CD8-positive, alpha-beta memory T cell (primary cell): ENCODE measurements at places on chromosomes 5 and 9.

- no peak for DNase-seq
Observed at GRCh38 chr5:127906562-127907204, 176.9 kb upstream of the SLC12A2 start.

GRCh38 chr5:96626956-96627355 is 35.2 kb upstream of the CAST start:
- DNase-seq, result no peak

- no peak for DNase-seq
Observed at GRCh38 chr5:141834331-141834730, 43.9 kb downstream of the PCDH1 start.

DNA sequence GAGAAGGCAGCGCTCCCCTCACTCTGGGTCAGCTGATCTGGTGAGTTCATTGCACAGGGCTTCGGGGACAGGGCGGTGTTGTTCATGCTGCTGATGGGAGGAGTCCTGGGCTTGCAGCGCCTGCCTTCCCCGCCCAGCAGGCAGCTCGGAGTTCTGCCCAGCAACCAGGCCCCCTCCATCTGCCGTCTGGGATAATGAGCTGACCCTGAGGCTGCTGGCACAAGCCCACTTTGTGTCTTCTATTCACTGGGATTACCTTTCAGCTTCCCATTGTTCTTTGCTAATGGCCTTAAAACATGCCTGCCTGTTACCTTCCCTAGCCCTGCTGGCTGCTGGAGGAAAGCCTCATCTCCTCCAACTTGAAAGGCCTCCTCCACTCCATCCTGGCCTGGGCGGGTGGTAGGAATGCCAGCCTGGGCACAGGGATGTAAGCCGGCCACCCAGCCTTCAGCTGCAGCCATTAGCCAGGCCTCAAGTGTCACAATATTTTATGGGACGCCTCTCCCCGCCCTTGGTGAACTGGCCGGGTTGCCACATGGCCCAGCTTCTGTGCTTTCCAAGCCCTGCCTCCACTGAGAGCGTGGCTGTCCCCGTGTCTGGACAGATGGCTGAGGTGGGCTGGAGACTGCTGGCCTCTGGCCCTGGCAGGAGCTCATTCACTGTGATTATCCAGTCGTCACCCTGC is 70.4 kb downstream of the GADD45G start:
- DNase-seq, result no peak

DNA sequence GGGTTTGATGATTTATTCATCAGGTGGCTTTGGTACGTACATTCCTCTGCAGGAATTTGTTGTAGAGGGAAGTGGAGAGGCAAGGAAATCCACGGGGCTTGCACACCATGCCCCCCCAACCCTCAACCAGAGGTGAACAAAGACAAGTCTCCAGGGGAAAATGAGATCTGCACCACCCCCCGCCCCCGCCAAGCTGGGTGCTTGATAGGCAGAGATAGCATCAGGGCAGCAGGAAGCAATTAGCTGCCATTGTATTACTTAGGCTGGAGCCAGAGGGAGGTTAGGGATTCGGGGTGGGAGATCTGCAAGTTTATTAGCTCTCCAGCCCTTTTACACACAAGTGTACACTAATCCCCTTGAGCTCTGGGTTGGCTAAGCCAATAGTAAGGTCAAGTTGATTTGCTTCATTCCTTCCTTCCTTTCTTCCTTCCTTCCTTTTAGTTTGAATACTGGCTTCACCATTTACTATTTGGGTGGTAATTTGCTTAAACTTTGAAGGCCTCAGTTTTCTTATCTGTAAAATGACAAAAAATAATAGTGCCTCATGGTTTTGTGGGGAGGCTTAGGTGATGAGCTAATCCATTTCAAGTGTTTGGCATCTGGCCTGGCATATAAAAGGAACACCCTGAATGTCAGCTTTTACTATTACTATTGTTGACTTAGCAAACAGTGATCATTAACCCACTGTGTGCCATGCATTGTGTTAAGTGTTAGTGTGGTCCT is 34.1 kb downstream of the SPRY4 start:
- peak; percentile 15 for DNase-seq

- DNase-seq, result no peak
Observed at GRCh38 chr5:87195616-87196015, 72.1 kb upstream of the RASA1 start.

DNA sequence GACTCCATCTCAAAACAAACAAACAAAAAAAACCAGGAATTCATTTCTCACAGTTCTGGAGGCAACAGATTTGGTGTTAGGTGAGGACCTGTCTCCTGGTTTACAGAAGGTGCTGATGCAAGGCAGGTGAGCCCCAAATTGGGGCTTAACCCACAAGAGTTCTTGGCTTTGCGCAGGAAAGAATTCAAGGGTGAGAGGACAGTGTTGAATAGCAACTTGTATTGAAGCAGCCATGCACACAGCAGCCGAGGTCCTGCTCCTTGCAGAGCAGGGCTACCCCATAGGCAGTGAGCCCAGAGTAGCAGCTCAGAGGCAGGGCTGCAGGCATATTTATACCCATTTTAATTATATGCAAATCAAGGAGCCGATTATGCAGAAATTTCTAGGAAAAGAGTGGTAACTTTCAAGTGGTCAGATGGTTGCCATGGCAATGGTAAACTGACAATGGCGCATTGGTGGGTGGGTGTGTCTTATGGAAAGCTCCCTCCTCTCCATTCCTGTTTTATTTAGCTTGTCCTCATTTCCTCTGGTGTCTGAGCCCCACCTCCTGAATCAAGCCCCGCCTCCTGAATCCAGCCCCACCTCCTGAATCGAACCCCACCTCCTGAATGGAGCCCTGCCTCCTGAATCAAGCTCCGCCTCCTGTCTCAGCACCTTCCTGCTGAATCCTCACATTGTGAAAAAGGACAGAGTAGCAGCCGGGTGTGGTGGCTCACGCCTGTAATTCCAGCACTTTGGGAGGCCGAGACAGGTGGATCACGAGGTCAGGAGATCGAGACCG is 34.5 kb upstream of the COL5A1 start:
- DNase-seq, result no peak

DNA sequence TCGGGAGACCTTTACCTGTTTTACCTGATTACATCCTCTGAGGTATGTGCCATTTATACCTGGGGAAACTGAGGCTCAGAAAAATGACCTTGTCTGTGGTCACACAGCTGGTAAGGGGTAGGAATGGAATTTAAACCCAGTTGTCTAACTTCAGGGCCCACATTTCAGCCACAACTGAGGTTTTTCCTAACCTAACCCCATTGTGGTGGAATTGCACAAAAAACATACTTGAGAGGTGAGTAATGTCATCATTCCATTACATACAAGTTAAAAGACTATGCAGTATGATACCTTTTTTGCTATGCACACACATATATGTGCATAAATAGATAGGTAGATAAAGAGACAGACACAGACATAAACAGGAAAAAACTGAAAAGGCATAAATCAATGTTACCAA is 14.1 kb downstream of the FGF1 start:
- no peak for DNase-seq

- no peak for DNase-seq
Observed at GRCh38 chr5:143040622-143041021, 270.4 kb downstream of the ARHGAP26 start.

DNA sequence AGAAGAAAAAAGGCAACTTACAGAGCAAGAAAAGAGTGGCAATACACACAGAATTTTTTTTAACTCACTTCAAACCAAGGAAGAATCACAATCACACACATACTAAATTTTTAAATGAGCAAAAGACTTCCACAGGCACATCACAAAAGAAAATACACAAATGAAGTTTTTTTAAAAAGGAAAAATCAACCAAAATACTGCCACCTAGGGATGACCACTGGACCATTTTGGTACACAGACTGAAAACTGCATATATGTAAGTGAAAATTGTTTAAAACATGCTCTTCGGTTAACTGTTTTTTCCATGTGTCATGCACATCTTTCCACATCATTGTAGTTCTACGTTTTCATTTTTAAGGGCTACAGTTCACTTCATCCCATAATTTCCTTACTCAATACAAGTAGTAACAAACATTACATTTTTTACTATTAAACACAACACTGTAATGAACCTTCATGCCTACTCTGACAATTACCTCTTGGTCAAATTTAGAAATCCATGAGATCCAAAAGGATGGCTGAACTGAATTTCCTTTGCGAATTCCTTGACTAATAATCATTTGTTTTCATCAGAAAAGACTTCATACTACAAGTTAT is 79.0 kb downstream of the FBXW11 start:
- no peak for DNase-seq

GRCh38 chr5:3262451-3262850 is 333.2 kb upstream of the IRX1 start:
- no peak for DNase-seq

GRCh38 chr5:167771571-167771970 is 519.9 kb upstream of the WWC1 start:
- DNase-seq, result no peak

GRCh38 chr9:18761742-18762300 is 271.2 kb downstream of the SAXO1 start:
- DNase-seq, result no peak

DNA sequence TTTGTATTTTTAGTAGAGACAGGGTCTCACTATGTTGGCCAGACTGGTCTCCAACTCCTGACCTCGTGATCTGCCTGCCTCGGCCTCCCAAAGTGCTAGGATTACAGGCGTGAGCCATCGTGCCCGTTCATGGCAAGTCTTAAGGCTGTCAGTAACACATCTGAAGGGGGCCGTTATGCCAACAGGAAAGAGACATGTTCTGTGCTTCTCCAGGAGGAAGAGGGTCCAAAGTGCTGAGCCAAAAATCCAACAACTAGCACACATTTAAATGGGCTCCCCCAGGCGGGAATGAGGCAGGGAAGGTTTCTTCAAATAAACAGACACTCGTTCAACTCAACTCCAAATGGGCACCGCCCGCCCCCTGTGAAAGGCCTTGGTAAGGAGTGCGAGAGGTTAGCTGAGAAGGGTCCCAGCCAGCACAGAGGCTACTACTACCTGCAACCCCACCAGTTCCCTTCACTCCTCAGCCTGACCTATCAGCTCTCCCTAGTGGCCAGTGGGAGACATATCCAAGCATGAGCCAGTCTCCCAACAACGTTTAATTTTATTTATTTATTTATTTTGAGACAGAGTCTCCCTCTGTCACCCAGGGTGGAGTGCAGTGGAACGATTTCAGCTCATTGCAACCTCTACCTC is 84.1 kb upstream of the DMRT1 start:
- DNase-seq, result no peak

GRCh38 chr9:114735704-114736103 is 53.7 kb upstream of the TEX48 start:
- DNase-seq, result no peak

DNA sequence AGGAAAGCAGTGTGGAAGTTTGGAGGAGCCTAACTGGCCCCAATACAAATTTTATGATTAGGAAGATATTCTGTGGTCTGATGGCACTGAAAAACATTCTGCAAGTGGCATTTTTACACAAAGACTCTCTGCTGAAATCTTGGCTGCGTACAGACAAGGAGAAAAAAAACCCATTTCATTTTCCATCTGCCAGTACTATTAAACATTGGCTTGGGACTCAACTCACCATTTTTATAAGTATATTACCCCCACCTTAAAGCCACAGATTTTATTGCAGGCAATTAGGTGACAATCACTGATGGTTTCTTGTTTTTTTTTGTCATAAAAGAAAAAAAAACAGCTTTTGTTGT is 206.9 kb downstream of the PTTG1 start:
- DNase-seq, result no peak

GRCh38 chr9:8268216-8268878 is 468.8 kb upstream of the DMAC1 start:
- DNase-seq, result no peak

GRCh38 chr9:81622471-81623255 is 66.7 kb downstream of the TLE1 start:
- DNase-seq, result no peak

- no peak for DNase-seq
Observed at GRCh38 chr5:56059854-56060253, 65.1 kb upstream of the IL6ST start.

- DNase-seq, result no peak
Observed at GRCh38 chr5:138698713-138699112, 54.5 kb upstream of the CTNNA1 start.

DNA sequence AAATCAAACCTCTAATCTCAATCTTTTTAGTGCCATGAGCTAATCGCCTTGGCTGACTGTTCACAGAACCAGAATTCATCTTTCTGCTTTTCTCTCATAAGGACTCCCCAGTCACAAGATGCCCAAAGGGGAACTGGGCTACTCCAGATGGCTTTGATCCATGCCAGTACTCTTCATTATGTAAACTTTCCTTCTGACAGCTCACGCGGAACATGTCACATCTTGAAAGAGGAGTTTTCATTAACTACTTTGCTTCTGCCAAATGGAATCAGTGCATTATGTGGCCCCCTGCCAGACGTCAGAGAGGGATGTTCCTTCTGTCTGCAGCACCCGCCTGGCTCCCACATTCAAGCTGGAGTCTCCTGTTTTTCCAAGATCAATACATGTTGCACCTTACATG is 142.1 kb upstream of the NMUR2 start:
- DNase-seq, result no peak

DNA sequence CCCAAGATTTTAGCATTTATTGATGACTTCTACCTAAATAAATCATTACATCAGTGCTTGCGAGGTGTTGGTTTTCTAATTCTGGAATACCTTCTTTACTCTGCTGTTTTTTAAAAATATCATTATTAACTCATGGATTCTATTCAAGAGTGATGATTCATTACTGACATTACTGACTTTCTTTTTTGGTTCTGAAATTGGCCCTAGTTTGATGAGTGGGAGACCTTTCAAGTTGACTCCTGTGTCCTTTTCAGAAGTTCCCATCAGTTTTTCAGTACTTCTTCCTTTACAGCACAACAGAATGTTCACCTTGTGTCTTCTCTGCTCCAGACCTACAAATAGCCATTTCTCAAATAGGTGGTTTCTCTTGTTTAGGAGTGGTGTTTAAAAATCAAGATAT is 114.1 kb downstream of the PCSK5 start:
- no peak for DNase-seq

GRCh38 chr9:116646661-116647514 is 40.2 kb upstream of the TRIM32 start:
- no peak for DNase-seq

GRCh38 chr9:93665128-93665636 is 88.8 kb downstream of the PHF2 start:
- DNase-seq, result no peak

- no peak for DNase-seq
Observed at GRCh38 chr9:11792870-11793269, 900.3 kb upstream of the TYRP1 start.

GRCh38 chr5:154410786-154411185 is 35.0 kb upstream of the SAP30L start:
- DNase-seq, result no peak

DNA sequence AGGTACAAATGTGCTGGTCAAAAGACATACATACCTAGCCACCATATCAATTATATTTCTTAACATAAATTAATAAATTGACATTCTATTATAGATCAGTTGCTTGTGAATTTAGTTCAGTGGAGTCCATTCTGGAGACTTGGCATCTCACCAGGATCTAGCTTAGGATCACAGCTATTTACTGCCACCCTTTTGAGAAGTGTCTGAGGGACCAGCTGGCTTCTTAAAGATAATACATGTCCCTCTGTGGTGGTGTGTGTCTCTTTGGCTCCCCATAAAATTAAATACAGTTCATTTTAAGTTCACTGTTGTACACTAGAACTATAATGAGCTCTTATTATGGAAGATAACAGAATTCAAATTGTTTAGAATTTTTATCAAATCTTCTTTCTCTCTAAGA is 290.7 kb downstream of the PRELID2 start:
- no peak for DNase-seq
